ENCODE measurements at places on chromosomes 7 and 10. TPM values are rescaled to one million over a fixed set of nuclear protein-coding genes. Genes with fewer than 3 reads are reported as not detected.

DNA sequence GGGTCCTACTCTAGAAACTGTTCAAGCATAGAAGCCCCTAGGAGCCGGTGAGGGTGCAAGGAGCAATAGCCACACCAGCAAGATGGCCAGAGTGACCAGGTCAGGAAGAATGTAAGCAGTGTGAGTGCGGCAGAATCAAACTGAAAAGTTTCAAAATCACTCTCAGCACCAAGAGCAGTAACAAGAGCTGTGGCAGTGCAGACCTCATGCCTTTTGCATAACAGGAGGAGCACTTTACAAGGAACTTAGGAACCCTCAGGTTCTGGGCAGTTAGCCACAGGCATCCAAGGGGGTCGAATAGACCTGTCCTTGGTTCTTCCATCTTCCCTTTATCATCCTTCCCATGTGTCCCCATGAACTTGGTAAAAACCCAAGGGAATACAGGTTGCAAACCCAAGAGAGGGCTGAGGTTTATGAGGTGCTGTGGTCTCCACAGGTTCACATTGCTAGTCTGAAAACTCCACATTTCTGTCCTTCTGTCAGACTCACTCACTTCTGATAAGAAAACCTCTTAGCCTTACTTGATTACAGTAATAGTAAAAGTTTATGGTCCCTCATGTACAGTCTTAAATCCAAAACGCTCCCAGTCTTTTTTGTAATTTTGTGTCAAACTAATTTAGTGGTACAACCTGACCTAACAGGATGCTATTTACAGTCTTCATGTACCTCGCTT lies 78.4 kb downstream of the PON1 start:
- DNase-seq = no peak

DNA sequence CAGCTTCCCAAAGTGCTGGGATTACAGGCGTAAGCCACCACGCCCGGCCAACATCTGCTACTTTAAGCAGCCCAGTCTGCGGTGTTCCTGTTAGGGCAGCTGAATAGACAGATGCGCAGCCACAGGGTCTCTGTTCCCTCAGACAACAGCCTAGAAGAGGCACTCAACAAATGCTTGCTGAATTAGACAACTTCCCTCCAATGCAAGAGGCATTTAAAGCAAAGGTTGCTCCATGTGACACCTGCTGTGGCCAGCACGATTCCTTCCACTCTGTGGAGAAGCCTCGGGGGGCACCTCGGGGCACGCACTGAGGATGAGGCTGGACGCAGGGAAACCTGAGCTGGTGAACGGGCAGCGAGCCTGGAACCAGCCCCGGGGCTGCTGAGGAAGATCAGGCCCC lies 237.8 kb downstream of the MAD1L1 start:
- no peak for DNase-seq

DNA sequence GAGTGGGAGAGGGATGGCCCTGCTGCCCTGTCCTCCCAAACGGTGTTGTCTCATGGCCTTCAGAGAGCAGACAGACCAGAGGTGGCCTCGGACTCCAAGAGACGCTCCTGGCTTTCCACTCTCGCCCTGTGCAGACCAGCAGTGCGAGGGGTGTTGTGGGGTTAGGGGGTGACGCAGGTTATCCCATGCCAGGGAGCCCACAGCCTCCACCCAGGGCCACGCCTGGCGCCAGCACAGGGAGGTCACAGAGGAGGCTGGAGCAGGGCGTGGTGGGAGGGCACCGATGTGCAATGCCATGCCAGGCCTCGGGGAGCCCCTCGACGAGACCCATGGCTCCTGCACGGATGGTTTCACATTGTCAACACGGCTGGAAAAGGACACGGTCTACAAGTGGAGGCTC lies 52.1 kb downstream of the INPP5A start:
- DNase-seq = no peak

DNA sequence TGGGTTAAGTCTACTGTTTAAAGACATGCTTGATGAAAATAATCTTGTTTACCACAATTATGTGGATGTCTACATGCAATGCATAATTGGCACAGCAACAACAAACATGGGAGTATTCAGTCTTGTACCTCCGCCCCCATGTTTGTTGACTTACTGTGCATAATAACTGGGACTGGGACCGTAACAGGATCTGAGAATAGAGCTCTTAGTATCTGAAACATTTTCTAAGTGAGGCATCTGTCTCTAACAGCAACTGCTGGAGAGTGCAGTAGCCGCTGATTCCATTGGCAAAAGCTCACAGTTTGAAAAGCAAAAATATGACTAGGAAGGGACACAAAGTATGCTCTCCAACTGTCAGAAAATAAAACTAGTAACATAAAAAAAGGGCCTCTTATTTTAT lies 61.6 kb downstream of the ENO4 start:
- no peak for DNase-seq

GRCh38 chr10:43692051-43692825 lies 43.6 kb upstream of the ZNF32 start:
- DNase-seq = no peak

DNA sequence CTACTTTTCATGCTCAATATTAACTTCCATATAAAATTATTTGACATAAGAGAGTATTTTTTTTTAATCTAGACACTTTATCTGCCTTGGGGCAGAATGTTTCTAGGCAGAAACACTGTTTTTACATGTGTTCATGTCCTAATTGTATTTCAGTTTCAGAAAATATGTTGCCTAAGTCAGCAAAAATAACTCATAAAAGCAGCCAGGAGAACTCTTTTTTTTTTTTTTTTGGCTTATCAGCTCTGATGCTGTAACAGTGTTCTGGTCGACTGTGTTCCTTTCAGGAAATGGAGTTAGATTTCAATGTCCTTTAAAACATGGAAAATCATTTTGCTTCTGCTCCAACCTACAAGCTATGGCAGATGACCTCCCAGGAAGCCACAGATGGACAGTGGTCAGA lies 63.2 kb upstream of the OPALIN start:
- DNase-seq = no peak

DNA sequence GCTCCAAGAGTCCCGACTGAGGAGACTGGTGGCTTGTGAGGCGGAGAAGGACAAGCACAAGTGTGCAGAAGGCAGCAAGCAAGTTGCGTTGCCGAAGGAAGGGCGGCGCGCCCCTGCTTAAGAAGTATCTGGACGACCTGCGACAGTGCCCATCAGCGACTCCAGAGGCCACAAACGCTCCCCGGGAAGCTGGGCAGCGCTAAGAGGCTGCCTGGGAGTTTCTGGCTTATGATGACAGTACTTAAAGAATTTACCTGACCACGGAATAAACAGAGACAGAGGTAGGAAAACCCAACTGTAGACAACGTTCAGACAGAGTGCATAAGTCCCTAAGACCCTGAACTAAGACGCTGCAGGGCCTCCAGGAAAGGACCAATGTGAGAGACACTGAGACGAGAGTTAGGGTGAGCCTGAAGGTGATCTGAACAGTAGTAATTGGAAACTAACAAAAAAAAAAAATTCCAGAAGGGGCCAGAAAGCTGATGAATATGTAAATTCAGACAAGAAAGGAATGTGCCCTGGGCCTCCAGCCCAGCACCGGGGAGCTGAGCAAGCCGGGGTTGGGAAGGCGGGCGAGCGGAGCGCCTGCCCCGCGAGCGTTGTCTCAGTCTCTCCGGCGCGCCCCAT lies 1.0 kb downstream of the OSBPL3 start:
- no peak for DNase-seq

GRCh38 chr7:29363636-29364425 lies 169.3 kb downstream of the CHN2 start:
- DNase-seq = no peak

GRCh38 chr10:129133856-129134255 lies 333.2 kb upstream of the MGMT start:
- DNase-seq = no peak

PAPOLB gene
- 0.54 TPM for total RNA-seq

DNAJB6 gene
- 143 TPM for total RNA-seq

SAP25 gene
- total RNA-seq = 2.1 TPM

PNLIPRP2 gene
- not detected for total RNA-seq

OGDHL gene
- not detected for total RNA-seq

NEUROD6 gene
- total RNA-seq = not detected

C7orf57 gene
- not detected for total RNA-seq
